ENCODE measurements at places on chromosomes 1 and 21.

- DNase-seq: peak; percentile 9
These were observed 979 bp downstream of the PIGM start for GRCh38 chr1:160030657-160031364.

DNA sequence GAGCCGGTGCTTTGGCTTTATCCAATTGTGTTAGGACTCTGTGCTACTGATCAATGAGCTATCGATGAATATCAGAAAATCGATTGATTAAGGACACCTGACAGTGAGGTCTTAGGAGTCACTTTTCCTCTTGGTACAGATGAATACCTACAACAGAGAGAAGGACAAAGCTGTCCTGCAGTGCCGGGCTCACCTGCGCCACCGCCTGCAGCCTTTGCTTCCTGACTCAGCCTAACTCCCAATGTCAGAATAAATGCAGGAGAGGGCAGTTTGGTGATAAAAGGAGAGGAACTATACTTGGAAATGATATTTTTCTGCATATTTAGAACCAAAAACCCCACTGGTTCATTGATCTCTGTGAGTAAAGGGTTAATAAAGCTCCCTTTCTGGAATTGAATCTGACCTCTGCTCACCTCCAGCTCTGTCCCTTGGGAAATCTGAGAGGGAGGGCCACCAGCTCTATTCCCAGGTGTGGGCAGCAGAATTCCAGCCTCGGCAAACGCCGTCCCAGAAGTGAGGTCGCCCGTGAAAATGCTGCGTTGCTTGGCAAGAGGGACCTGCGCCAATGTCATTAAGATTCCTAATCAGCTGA, 39.3 kb downstream of the POFUT2 start:
- DNase-seq: no peak

DNA sequence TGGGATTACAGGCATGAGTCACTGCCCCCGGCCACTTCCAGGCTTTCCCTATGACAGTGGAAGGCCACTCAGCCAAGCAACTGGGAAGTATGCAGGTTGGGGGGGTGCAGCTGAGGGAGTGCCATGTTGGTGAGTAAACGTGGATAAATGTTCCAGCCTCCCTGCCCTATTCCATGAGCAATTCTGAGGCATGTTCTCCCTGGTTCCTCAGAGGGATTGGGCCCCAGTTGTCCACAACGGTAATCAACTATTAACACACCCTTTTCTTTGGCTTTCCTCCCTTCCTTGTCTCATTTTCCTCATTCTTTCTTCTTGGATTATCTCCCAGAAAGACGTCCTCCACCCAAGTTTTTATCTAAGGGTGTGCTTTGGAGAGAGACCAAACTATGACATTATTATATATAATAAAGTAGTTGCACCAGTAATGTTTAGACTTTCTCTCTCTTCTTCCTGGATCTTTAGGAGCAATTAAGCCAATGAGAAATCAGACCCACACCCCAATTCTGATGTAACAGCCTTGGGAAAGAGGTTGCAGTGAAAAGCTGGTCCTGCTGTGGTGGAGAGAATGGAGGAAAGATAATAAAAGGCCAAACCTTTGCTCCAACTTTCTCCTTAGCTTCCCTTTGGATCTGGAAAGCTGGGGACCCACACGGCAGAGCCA, 6.8 kb upstream of the SLAMF9 start:
- DNase-seq: no peak

GRCh38 chr1:182575540-182576149, 13.4 kb downstream of the RNASEL start:
- DNase-seq: no peak

GRCh38 chr21:24093032-24093431, 1514.2 kb downstream of the MRPL39 start:
- DNase-seq: no peak

- DNase-seq: peak; percentile 19
These were observed 30.3 kb downstream of the UBR4 start for GRCh38 chr1:19179597-19180264.

DNA sequence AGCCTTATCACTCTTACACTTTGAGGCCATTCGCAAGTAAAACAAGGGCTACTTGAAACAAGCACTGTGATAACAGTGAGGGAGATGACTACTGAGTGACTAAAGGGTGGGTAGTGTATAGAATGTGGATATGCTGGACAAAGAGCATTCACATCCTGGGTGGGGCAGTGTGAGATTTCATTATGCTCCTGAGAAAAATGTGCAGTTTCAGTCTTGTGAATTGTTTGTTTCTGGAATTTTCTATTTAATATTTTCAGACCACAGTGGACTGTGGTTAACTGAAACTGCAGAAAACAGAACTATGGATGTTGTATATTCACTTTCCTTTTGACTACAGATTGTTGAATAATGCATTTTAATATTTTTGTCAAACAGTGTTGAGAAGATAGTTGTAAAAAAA, 25.1 kb upstream of the B3GALT2 start:
- DNase-seq: no peak

- DNase-seq: no peak
These were observed 42.4 kb upstream of the FMO2 start for GRCh38 chr1:171142416-171143385.

GRCh38 chr1:88800382-88801051, 90.8 kb downstream of the GTF2B start:
- DNase-seq: peak; percentile 27

DNA sequence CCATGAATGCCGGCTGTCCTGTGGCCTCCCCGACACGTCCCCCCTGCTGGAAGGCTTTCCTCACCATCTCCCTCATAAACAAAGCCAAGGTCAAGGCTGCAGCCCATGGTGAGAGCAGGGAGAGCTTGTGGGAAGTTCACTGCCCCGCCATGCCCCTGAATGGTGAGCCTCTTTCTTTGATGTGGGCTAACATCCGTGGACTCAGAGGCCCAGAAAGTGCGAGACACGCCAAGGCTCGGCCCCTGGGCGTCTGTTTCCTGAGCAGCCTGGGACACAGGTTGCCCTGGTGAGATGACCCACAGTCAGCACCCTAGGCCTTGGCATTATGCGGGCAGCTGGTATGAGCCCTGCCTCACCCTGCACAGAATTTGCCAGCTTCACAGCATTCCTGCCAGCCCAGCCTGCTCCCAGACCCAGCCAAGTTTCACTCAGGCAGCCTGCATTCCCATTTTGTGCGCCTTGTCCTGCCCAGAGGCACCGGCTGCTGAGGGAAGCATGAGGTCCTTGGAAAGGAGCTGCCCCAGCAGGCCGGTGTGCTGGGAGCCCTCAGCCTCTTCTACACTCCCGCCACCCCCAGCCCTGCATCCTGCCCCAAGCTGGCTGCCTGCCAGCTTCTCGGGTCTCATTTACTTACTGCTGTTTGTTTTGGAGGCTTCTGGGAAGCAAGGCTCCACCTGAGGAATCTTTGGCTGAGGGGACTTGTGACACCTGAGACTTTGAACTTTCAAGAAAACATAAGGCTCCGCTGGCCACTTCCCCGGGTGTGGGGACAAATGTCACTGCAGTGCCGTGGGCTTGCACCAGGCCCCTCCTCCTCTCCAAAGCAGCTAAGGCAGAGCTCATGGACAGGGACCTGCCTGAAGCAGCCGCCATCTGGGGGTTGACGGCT, 31.9 kb downstream of the NEK2 start:
- DNase-seq: peak; percentile 85

DNA sequence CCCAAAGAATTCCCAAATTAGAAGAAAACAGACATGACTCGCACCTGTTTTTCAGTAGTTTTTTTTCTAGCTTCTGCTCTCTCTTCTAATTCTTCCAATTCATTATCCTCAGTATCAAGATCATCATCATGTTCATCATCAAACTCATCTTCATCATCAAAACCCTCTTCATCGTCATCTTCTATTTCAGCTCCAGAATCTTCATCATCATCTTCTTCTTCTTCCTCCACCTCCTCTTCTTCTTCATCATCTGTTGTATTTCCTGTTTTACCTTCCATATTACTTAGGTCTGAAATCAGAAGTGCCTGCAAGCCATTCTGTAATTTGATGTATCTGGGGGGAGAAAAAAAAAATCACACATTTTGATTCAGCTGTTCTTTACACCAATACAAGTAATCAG, 38.3 kb downstream of the NRDC start:
- DNase-seq: no peak

- DNase-seq: no peak
These were observed 1.5 kb downstream of the PHACTR4 start for GRCh38 chr1:28371010-28371377.

DNA sequence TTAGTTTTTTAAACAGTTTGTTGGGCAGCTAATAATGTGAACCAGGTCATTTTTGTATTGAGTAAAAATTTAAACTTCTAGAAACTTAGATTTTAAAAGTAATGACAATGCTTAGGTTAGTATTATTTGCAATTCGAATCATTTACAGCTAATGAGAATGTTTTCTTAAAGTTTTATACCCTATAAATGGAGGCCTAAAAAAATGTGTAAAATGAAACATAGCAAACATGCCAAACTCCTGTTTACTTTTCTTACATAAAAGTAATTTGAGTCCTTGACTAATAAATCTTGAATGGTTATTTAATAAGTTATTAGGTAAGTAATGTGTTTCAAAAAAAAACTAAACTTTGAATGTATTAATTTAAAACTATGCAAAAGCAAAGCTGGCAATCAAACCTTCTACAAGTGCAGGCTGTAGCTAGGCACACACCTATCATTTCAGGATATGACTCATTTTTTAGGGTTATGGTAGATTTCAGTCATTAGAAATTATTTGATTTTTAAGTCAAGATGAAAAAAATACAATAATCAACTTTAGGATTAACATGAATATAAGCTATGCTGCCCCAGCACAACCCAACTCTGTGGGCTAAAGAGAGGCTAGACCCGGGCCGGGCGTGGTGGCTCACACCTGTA, 41.5 kb downstream of the CLSTN1 start:
- DNase-seq: no peak

DNA sequence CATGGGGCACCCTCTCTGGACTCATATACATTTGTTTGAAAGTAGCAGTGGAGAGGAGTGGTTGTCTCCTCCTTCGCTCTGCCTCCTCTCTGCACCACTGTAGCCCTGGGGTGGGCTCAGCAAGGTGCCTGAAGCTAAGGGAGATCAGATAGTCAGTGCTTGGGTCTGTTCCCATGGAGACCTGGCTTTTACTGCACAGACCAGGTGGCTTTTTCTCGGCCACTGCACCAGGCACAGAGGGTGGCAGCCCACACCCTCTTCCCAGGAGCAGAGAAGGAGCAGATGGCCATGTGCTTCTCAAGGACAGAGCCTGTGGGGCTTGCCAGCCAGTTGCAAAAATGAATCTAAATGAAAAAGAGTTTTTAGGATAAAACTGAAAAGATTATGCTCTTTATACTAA, 123.4 kb upstream of the KCNK1 start:
- DNase-seq: peak; percentile 94

DNA sequence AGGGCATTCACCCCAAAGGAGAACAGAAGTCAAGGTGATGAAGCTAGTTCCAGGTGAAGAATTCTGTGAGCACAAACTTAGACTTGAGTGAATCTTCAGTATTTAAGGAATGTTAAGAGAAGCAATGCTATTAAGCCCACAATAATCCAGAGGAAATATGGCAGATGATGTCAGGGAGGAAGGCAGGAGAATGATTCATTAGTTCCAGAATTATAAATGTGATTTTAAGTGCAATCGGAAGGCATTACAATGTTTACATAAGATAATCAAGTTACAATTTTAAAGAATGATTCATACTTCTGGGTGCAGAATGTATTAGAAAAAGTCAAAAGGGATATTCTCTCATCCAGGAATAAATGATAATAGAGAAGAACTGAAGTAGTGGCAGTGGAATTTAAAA, 545.2 kb upstream of the BRINP3 start:
- DNase-seq: no peak

DNA sequence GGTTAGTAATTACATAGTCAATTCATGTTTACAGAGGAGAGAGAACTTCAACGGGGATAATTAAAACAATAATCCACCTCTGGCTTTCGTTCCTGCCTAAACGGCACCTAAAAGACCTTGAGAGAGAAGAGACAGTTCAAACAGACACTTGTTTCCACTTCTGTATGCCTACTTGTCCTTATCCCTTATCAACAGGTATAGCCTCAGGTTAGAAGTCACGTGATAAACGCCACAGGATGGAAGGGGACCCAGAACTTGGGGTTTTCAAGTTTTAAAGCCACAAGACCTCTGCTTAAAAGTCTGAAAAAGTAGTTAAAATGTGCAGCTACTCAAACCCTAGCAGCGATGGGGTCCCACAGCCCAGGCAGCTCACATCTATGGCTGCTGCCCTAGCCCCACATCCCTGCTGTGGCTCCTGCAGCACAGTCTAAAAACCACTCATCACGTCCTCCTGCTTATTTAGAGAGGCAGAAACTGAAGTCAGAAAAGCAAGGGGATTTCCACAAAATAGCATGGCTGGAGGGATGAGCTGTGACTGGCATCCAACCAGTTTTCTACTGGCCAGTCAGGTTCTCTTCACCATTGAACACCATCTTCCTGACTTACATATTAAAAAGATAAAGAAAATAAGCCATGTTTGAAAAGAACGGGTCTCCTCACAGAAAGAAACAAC, 51.2 kb upstream of the SEC16B start:
- DNase-seq: no peak

DNA sequence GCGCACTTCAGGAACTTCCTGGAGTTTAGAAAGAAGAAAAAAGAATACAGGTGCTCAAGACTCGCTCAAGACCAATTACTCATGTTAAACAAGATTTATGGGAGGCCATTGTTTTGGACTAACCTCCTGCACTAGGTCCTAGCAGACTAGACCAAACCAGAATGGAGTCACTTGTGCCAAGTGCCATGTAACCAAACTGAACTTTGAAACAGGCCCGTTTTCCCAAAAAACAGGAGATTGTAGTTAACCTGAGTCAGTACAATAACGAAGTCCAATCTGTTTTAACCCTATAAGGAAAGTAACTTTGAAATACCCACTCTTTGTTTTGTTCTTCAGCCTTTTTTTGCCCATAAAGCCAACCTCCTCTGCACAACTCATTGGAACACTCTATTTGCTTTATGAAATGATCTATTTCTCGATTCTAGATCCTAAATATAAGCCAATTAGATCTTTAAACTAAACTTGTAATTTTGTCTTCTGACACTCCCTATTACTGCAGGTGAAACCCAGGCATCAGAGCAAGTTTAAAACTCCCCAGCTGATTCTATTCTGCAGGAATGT, 695 bp upstream of the NTPCR start:
- DNase-seq: no peak

GRCh38 chr21:46441961-46442498, 16.7 kb upstream of the DIP2A start:
- DNase-seq: no peak

DNA sequence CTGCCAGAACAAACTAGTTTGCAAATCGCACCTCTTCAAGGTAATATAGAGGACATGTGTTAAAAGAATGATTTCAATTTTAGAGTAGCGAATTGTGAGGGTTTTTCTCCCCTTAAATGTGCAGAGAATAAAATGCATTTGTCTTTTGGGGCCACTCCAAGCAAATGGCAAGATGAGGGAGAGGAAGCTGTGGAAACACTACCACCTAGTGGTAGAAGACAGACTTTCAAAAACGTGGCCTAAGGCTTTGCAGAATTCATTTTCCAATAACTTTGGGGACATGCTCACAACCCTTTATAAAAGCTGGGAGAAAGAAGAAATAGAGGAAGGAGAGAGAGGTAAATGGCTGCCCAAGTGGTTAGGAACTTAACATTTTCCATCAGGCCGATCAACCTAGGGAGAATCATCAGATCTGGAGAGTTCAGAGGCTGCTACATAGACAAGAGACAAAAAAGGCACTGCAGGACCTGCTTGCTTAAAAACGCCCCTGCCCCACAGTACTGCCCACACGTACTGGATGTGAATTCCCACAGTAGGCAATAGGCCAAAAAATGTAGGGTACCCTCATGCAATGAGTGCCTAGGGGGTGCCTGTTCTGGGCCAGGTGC, 15.7 kb upstream of the RCAN1 start:
- DNase-seq: peak; percentile 56
